Astrocyte of the spinal cord (primary cell): ENCODE measurements at places on chromosomes 5 and 9.

GRCh38 chr5:110963495-110963894, 108.0 kb upstream of the TSLP start:
- no peak for DNase-seq

- peak; percentile 58 for DNase-seq
These were observed 181.5 kb upstream of the RAI14 start for GRCh38 chr5:34474573-34475021.

- peak; percentile 61 for DNase-seq
These were observed 34.9 kb upstream of the ACOT12 start for GRCh38 chr5:81428861-81429260.

GRCh38 chr5:157607371-157608161, 32.0 kb upstream of the ADAM19 start:
- DNase-seq, result peak; percentile 57
